A549 treated with RU486 at 1 μM for 4 hours (cell line): ENCODE measurements at places on chromosomes 3 and 15. TPM values are rescaled to one million over a fixed set of nuclear protein-coding genes. Genes with fewer than 3 reads are reported as not detected.

SENP5 gene
- 4.7 to 6.7 TPM (median 6.4 TPM) in 5 replicates for total RNA-seq

MRPL46 gene
- 54.3 to 71.3 TPM (median 59.5 TPM) in 5 replicates for total RNA-seq

FRMD5 gene
- 3.8 to 5.1 TPM (median 4.4 TPM) in 5 replicates for total RNA-seq

SCAANT1 gene
- 1.2 TPM in 1 of 5 replicates, not detected in the others for total RNA-seq

RASA2 gene
- total RNA-seq = 4.5 to 10.6 TPM (median 8.8 TPM) in 5 replicates

HESX1 gene
- total RNA-seq = 0.23 to 0.26 TPM (median 0.24 TPM) in 3 of 5 replicates, not detected in the others

KCNMB2 gene
- not detected in 5 replicates for total RNA-seq

VGLL4 gene
- total RNA-seq = 27.8 to 32.8 TPM (median 30.8 TPM) in 5 replicates

SCN11A gene
- total RNA-seq = not detected in 5 replicates

RLBP1 gene
- not detected in 5 replicates for total RNA-seq

SEC62 gene
- total RNA-seq = 78.8 to 164 TPM (median 91.3 TPM) in 5 replicates

TRANK1 gene
- 0.93 to 2.4 TPM (median 1.8 TPM) in 5 replicates for total RNA-seq

PEX5L gene
- total RNA-seq = not detected in 5 replicates

SLC30A4 gene
- total RNA-seq = 1.1 to 1.8 TPM (median 1.7 TPM) in 5 replicates

ZBED2 gene
- total RNA-seq = 0.13 to 0.43 TPM (median 0.35 TPM) in 5 replicates

PTX3 gene
- total RNA-seq = 0.42 to 1.2 TPM (median 0.91 TPM) in 5 replicates

RHCG gene
- 30.6 to 43.6 TPM (median 33.0 TPM) in 5 replicates for total RNA-seq

ALG1L2 gene
- total RNA-seq = not detected in 5 replicates

ZNF620 gene
- total RNA-seq = 1.5 to 1.8 TPM (median 1.6 TPM) in 5 replicates
